ENCODE measurements at places on chromosomes 6 and 20.

DNA sequence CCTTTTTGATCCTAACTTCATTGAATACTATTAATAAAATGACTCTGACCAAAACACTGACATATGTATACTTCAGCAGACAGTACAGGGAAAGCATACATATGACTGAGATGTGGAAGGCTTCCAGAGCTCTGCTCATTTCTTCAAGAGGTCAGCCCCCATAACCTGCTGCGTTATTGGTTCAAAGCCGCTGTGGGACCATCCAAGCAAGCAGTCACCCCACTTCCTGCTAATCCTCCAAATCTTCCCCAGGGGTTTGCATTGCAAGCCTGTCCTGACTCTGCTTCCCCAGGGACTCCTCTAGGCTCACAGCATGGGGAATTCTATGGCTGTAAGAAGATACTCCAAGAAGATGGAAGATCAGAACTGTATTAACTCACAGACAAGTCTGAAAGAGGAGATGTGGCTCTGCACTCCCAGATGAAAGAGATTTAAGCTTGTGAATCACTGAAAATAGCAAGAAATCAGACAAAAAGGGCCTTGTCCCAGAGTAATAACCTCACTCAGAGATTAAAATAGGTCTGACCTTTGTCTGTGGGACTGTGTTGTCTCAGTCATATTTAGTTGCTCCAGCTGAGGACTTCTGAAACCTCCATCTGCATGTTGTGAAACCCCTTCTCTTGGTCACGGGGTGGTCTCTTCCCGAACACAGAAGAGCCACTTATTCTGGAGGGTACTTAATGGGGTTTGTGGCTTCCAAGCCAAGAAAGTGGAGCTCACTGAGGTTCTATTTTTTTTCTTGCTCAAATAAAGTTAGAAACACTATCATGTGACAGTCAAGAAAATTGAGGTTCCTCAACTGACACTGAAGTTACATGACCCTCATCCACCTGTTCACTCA, 101.5 kb upstream of the MARCKS start:
- DNase-seq, result no peak

- no peak for DNase-seq
Observed at GRCh38 chr6:157488716-157489118, 107.7 kb downstream of the ZDHHC14 start.

- no peak for DNase-seq
Observed at GRCh38 chr6:154139892-154140291, 100.9 kb downstream of the OPRM1 start.

DNA sequence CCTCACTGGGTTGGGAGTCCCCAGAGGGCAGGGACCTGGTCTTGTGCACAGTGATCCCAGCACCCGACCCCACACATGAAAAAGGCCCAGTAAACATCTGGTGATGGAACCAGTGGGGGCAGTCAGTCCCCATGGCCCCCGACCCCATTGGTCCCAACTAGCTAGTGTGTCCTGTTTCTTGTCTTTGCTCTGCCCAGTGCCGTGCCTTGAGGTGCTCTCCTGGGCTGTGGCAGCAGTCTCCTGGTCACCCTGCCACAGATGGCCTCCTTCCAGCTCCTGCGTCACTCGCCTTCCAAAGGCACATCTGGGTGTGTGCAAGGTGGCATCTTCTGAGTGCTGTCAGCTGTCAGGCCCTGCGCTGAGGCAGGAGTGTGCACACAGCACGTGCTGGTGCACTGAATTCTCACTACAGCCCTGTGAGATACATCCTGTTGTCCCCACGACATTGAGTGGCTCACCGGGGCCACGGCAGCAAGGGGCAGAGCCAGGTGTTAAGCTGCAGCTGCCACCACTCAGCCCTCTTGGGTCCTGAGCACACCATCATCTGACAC, 3.9 kb downstream of the NPEPL1 start:
- DNase-seq, result no peak

DNA sequence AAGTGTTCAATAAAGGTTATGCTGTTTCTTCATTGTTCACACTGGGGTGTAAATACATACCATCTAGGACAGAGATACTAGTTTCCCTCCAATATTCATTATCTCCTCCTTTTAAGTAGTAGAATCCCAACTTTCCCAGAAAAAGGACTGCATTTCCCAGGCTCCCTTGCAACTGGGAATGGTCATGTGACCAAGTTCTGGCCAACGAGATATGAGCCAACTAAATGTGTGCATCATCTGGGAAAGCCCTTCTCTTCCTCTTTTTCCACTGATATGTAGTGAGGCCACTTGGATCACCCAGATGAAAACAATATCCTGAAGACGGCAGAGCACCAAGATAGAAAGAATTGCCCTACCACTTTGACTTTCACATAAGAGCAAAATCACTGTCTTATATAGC, 97.9 kb upstream of the PTPRT start:
- DNase-seq, result no peak
